ENCODE measurements at places on chromosomes 2 and 18. TPM values are rescaled to one million over a fixed set of nuclear protein-coding genes. Genes with fewer than 3 reads are reported as not detected.

DNA sequence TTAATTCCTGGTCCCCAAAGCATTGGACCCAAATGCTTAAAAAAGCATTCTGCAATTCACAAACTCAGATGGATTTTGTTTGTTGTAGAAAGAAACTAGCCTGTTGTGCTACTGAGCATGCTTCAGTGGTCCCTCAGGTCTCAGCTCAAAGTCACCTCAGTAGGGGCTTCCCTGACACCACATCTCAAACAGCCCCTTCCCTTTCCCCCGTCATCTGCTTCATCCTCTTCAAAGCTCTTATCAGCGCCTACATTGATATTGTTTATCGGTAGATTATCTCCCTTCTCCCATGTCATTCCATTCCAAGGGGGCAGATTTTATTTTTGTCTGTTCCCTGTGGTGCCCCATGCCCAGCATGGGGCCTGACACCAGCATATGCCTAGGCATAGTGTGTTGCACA, 172.9 kb downstream of the CELF4 start:
- DNase-seq, result no peak

DNA sequence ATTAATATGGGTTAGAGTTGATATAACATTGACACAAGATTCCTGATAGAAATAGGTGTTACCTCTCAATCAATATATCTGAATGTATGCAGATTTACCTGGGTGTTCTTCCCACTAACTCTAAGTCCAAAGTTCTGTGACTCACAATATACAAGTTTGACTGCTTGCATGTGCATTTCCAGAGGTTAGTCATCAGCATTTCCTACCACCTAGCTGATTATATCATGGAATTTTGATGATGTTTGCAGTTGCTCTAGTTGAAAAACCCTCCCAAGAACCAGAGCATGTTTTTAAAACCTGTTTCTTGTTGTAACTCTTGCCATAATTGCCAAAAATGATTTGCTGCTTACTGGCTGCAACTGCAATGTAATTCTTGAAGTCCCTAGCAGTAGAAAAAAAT, 15.0 kb upstream of the DSG1 start:
- no peak for DNase-seq

DNA sequence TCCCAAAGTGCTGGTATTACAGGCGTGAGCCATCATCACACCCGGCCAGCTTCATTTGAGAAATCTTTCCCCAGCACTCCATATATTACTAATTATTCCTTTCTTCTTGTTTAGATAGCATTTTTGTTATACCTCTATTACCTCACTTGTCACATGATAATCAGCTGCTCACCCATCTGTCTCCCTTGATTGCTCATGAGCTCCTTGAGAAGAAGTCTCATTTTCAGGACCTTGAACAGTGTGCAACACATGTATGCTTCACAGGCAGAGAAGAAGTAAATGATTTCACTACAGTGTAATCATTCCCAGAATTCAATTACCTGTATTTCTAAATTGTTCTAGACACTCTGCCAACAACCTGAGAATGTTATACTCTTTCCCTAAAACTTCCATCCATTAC, 6.2 kb downstream of the PAIP2B start:
- no peak for DNase-seq

DNA sequence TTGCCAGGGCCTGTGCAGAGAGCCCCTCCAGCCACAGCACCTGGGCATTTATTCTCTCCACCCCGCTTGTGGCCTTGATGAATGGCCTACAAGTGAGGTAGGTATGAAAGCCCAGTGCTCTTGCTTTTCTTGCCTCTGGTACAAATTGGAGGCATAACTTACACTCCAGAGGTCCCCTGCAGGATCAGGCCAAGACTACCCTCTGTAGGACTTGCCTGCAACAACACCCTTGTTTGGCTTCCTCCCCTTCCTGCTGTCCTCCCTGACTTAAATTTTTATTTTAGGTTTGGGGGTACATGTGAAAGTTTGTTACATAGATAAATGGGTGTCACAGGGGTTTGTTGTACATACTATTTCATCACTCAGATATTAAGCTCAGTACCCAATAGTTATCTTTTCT, 95.7 kb downstream of the CDC42EP3 start:
- no peak for DNase-seq

DNA sequence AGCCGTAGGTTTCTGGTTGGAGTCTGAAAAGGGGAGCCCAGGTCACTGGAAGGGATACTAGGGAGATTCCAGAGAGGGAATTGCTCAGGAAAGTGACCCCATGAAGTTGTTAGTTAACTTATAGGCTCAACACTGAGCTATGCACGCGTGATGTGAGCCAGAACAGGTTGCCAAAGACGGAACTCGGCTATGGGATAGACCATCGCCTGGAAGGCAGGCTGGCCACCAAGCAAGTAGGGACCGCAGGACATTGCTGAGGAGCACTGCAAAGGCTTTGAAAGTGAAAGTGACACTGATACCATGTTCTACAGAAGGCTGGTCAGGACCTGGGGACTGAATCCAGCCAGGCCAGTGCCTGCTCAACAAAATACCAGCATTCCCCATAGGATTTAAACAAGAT, 7.3 kb downstream of the FARP2 start:
- no peak for DNase-seq

DNA sequence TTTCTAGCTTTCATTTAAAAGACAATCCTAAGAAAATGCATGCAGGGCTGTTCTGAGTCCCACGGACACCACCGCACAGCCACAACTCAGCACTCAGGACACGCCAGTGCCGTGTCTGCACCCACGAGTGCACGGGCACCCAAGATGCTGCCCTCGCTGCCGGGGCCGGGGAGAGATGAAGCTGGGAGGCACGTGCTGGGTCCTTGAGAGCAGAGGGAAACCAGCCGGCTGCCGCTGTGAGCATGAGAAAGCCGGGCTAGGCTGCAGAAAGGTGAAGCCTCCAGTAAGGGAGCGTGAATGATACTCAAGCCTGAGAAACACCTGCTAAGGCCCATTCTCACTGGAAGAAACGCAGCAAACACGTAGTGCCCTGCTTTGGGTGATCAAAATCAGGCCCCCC, 4.8 kb downstream of the COPS9 start:
- no peak for DNase-seq

DNA sequence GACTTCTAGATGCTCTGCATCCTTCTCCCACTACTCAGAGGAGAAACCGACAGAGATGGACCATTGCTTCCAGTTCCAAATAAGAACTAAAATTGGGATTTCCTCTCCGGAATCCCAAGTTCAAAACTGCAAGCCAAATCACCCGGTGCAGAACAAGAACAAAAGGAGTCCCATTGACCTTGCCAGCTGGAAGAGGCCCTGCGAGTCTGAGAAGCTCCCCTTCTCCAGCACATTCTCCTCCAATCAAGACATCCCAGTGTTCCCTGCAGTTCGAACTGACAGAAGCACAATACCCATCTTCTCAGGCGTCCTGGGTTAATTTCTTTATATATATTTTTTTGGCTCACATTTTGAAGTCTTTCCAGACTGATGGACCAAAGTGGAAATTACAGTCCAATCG, 195.3 kb upstream of the MEIS1 start:
- peak; percentile 17 for DNase-seq

DNA sequence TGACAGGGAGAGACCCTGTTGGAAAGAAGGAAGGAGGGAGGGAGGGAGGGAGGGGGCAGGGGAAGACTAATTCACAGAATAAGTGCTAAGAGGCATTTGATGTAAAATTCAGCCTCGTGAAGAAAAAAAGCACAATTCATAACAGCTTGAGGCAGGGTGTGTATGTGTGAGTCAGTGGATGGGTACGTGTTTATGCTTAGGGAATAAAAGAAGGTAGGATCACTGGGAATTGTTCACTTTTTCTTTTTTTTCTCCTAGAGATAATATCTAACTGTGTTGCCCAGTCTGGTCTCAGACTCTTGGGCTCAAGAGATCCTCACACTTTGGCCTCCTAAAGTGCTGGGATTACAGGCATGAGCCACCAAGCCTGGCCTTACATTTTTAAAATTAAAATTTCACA, 39.2 kb downstream of the WDR33 start:
- no peak for DNase-seq

- no peak for DNase-seq
Observed at GRCh38 chr2:9653485-9654271, 22.9 kb upstream of the YWHAQ start.

- no peak for DNase-seq
Observed at GRCh38 chr2:220684099-220684498, 888.0 kb downstream of the EPHA4 start.

CNPPD1 gene
- total RNA-seq, result 20.5 TPM

HOXD3 gene
- total RNA-seq, result not detected

MARCHF4 gene
- total RNA-seq, result 7.3 TPM

ELP2 gene
- 134 TPM for total RNA-seq

GAREM1 gene
- total RNA-seq, result 12.9 TPM

ADAM23 gene
- 29.3 TPM for total RNA-seq

GAL3ST2 gene
- 0.45 TPM for total RNA-seq

CGREF1 gene
- 22.1 TPM for total RNA-seq
